Tibial artery (tissue), 4 donors: ENCODE measurements at places on chromosomes 4 and X.

- H3K4me3 ChIP-seq, result no peak overlapping the region
- H3K27me3 ChIP-seq, result no peaks in the 10 kb centered on the region
- no peak for DNase-seq
Observed at GRCh38 chrX:110341189-110342035, 17.2 kb upstream of the RTL9 start.

- H3K36me3 ChIP-seq, result no peaks in the 10 kb centered on the region
- H3K27me3 ChIP-seq, result no peaks in the 10 kb centered on the region
- no peak overlapping the region for H3K27ac ChIP-seq
- H3K4me3 ChIP-seq, result no peak overlapping the region
- no peak for DNase-seq
- H3K4me1 ChIP-seq, result no peaks in the 10 kb centered on the region
Observed at GRCh38 chr4:161937596-161937995, 226.2 kb downstream of the FSTL5 start.

DNA sequence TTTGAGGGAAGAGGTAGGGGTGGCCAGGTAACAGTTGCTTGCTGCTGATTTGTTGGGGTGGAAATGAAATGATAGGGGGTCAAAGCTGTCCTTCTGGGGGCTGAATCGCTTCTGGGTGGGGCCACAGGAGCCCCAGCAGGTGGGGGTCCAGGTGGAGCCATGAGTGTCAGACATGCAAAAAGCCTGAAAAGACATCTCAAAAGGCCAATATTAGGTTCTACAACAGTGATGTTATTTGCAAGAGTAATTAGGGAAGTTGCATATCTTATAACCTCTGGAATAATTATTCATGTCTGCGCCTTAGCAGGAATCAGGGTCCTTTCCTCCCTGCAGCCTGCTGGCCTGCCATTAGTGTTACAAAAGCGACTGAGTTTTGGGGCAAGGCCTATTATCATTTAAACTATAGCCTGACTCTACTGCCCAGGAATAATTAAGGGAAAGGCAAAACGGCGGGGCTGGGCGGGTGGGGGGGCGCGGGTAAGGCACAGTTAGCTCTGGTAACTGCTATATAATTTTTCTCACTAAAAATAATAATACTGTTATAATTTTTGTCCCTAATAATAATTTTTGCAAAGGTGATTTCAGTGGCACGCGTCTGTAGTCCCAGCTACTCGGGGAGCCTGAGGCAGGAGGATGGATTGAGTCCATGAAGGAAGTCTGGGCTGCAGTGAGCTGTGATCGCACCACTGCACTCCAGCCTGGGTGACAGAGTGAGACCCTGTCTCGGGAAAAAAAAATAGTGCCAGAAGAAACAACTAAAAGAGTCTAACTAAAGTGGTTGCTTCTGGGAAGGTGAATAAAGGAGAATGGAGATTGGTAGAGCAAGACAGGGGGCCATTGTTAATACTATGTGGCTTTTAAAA, 145.7 kb downstream of the MAGEB17 start:
- no peak overlapping the region for H3K27ac ChIP-seq
- H3K4me1 ChIP-seq, result no peaks in the 10 kb centered on the region
- H3K27me3 ChIP-seq, result no peaks in the 10 kb centered on the region
- no peak for DNase-seq
- H3K4me3 ChIP-seq, result no peak overlapping the region

DNA sequence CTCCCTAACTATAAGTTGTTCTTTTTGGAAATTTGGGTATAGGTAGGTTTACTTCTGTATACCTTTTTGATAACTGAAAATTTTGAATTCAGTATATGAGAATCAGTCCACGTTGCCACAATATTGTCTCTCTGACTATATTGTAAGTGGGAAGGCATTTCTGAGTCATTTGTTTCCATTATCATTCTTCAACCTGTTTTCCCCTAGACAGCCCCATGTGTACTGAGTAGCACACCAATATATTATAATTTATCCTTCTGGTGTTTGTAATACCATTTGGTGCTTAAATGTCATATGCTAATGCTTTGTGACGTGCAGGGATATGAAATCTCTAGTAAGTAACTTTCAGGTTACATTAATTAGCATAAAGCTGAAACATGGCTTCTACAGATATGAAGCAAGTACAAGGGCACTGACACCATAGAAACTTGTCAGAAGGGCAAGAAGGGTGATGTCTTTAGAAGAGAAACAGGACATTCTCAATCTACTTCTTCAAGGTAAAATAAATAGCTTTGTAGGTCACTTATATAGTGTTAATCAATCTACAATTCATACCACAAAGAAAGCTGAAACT, 27.7 kb downstream of the PAK3 start:
- no peaks in the 10 kb centered on the region for H3K36me3 ChIP-seq
- no peak for DNase-seq
- no peaks in the 10 kb centered on the region for H3K4me1 ChIP-seq
- H3K27ac ChIP-seq, result no peak overlapping the region
- no peak overlapping the region for H3K4me3 ChIP-seq

DNA sequence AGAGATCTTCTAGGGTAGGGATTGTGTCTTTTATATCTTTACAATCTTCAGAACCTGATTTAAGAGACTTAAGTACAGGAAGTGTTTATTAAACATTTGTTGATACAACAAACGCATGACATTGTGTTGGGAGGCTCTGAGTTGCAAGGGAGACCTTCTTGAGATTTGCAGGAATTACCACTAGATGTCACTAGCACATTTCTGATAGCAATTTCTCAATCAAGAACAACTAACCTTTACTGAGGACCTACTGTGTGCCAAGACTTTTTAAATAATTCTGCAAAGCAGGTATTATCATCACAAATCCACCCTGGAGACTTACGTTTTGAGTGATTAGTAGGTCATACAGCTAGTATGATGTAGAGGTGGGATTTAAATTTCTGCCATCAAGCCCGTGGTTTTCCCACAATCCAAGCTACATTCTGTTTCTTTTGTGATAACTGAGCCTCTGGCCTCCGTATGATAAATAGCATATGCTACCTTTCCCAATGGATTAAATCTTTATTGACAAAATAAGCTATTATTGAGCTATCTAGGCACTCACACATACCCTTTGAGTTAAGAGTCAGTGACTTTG, 986.0 kb downstream of the CCSER1 start:
- H3K36me3 ChIP-seq, result no peaks in the 10 kb centered on the region
- no peaks in the 10 kb centered on the region for H3K4me1 ChIP-seq
- no peak overlapping the region for H3K4me3 ChIP-seq
- H3K27me3 ChIP-seq, result no peaks in the 10 kb centered on the region

- H3K36me3 ChIP-seq, result no peaks in the 10 kb centered on the region
- H3K4me1 ChIP-seq, result no peaks in the 10 kb centered on the region
- no peak overlapping the region for H3K4me3 ChIP-seq
- no peak overlapping the region for H3K27ac ChIP-seq
- DNase-seq, result no peak
Observed at GRCh38 chrX:152638443-152638904, 779 bp downstream of the GABRQ start.

- H3K4me1 ChIP-seq, result no peaks in the 10 kb centered on the region
- H3K4me3 ChIP-seq, result no peak overlapping the region
- no peaks in the 10 kb centered on the region for H3K36me3 ChIP-seq
- DNase-seq, result no peak
- H3K27ac ChIP-seq, result no peak overlapping the region
Observed at GRCh38 chr4:71009890-71010588, 16.6 kb downstream of the DCK start.

- no peaks in the 10 kb centered on the region for H3K4me1 ChIP-seq
- no peak overlapping the region for H3K27ac ChIP-seq
- no peaks in the 10 kb centered on the region for H3K27me3 ChIP-seq
- no peaks in the 10 kb centered on the region for H3K36me3 ChIP-seq
- DNase-seq, result no peak
Observed at GRCh38 chrX:135383249-135383648, 38.5 kb upstream of the SMIM10L2A start.

- no peaks in the 10 kb centered on the region for H3K4me1 ChIP-seq
- H3K36me3 ChIP-seq, result no peaks in the 10 kb centered on the region
- H3K27me3 ChIP-seq, result no peaks in the 10 kb centered on the region
- no peak overlapping the region for H3K4me3 ChIP-seq
- no peak overlapping the region for H3K27ac ChIP-seq
Observed at GRCh38 chr4:147236806-147237205, 244.1 kb upstream of the EDNRA start.

DNA sequence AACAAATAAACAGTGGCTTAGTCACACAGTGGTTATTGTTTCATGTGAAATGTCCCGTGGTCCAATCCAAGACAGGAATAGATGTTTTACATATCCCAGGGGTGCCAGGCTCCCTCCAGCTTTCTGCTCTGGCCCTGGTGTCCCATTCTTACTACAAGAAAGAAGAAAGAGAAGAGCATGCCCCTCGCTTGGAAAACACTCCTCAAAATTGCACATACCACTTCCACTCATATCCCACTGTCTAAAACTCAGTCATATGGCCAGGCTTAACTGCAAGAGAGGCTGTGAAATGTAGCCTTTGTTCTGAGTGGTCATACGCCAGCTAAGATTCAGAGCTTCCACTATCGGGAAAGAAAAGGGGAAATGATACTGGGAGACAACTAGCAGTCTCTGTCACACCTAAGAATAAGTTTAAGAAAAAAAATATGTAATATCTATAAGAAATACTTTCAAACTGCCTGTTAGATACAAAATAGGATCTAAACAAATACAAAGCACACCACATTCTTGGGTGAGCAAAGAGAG, 306.8 kb upstream of the FAM241A start:
- DNase-seq, result no peak
- no peak overlapping the region for H3K4me3 ChIP-seq
- H3K36me3 ChIP-seq, result no peaks in the 10 kb centered on the region
- no peak overlapping the region for H3K27ac ChIP-seq
- H3K27me3 ChIP-seq, result no peaks in the 10 kb centered on the region
- no peaks in the 10 kb centered on the region for H3K4me1 ChIP-seq

DNA sequence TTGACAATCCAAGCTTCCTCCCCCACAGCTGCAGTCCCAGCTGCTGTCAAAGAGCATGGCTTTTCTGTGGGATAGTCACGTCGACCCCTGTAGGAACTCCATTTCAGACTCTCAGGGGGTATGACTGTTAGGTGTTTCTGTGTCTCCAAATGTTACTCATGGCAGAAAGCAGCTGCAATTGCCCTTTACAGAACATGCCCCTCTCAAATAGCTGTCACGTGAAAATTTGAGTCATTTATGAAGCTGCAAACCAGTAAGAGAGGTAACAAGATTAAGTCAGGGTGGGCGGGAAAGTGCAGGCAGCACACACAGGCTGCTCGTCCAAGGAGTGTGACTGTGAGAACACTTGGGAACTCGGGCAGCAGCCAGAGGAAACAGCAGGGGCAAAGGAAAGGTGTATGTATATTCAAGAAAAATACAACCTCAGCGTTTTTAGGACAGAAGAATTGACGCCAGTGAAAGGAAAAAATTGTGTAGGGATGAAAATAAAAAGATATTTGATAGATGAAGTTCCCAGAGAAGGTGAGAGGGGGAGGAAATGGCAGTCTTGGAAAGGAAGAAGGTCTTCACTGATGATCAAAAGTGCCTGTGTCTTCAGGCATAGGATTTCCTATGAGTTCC, 66.5 kb upstream of the TMEM184C start:
- H3K4me1 ChIP-seq, result peaks cover 39% of the 10 kb centered on the region
- H3K27me3 ChIP-seq, result no peaks in the 10 kb centered on the region
- DNase-seq, result no peak

- H3K27me3 ChIP-seq, result no peaks in the 10 kb centered on the region
- DNase-seq, result no peak
- no peaks in the 10 kb centered on the region for H3K4me1 ChIP-seq
- H3K4me3 ChIP-seq, result no peak overlapping the region
- no peak overlapping the region for H3K27ac ChIP-seq
Observed at GRCh38 chrX:153371256-153371655, 29.9 kb downstream of the PNMA6E start.

DNA sequence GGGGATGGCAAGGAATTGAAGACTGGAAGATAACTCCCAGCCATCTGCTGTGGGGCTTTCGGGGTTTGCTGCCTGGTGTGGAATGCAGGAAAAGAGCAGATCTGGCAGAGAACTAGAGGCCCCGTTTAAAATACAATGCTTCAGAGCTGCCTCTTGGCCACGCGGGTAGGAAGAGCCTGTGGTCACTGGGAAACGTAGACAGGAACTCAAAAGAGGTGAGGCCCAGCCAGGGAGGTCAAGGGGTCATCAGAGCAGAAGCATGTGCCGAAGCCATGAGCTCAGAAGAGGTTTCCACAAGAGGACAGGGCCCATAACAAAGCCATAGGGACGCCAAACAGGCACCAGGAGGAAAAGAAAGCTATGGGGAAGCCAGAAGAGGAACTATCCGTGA, 14.5 kb upstream of the STS start:
- no peak overlapping the region for H3K4me3 ChIP-seq
- H3K4me1 ChIP-seq, result no peaks in the 10 kb centered on the region
- H3K27ac ChIP-seq, result no peak overlapping the region
- no peaks in the 10 kb centered on the region for H3K27me3 ChIP-seq
- no peaks in the 10 kb centered on the region for H3K36me3 ChIP-seq

- H3K4me3 ChIP-seq, result no peak overlapping the region
- DNase-seq, result no peak
- no peaks in the 10 kb centered on the region for H3K36me3 ChIP-seq
- H3K27ac ChIP-seq, result no peak overlapping the region
Observed at GRCh38 chrX:19670854-19671620, 155.7 kb upstream of the MAP3K15 start.

GRCh38 chr4:68744368-68744767, 71.4 kb upstream of the UGT2B10 start:
- H3K36me3 ChIP-seq, result no peaks in the 10 kb centered on the region
- H3K27me3 ChIP-seq, result no peaks in the 10 kb centered on the region
- H3K4me1 ChIP-seq, result no peaks in the 10 kb centered on the region
- H3K4me3 ChIP-seq, result no peak overlapping the region

DNA sequence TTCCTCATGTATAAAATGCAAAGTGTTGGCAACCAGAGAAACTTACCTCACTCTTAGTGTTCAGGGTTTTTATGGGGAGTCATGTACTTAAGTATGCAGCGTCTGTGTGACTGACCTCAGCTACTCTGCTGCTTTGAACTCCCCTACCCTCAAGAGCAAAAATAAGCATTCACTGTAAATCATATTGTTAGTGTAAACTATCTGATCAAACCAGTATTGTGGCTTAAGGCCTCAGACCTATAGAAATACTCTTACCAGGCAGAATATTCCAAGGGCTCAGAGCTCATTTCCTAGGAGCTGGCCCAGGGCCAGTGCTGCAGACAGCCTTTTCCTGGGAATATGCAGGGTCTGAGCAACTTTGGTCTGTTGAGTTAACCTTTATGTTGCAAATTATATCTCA, 453.1 kb downstream of the CCSER1 start:
- H3K27me3 ChIP-seq, result no peaks in the 10 kb centered on the region
- no peaks in the 10 kb centered on the region for H3K36me3 ChIP-seq
- H3K27ac ChIP-seq, result no peak overlapping the region
- no peaks in the 10 kb centered on the region for H3K4me1 ChIP-seq

- no peaks in the 10 kb centered on the region for H3K27me3 ChIP-seq
- no peaks in the 10 kb centered on the region for H3K36me3 ChIP-seq
- no peak for DNase-seq
- H3K4me1 ChIP-seq, result no peaks in the 10 kb centered on the region
- H3K4me3 ChIP-seq, result no peak overlapping the region
- H3K27ac ChIP-seq, result no peak overlapping the region
Observed at GRCh38 chr4:26288355-26288909, 32.4 kb upstream of the RBPJ start.

GRCh38 chr4:107578321-107578720, 141.7 kb downstream of the PAPSS1 start:
- H3K27ac ChIP-seq, result no peak overlapping the region
- H3K4me1 ChIP-seq, result no peaks in the 10 kb centered on the region
- H3K4me3 ChIP-seq, result no peak overlapping the region
- H3K36me3 ChIP-seq, result no peaks in the 10 kb centered on the region
- no peaks in the 10 kb centered on the region for H3K27me3 ChIP-seq
- DNase-seq, result no peak

- no peak overlapping the region for H3K27ac ChIP-seq
- no peak for DNase-seq
- H3K36me3 ChIP-seq, result no peaks in the 10 kb centered on the region
- H3K27me3 ChIP-seq, result no peaks in the 10 kb centered on the region
Observed at GRCh38 chr4:168051526-168051925, 40.8 kb upstream of the ANXA10 start.
